Stomach (tissue), 19 donors: ENCODE measurements at places on chromosomes 6 and 20. TPM values are rescaled to one million over a fixed set of nuclear protein-coding genes. Genes with fewer than 3 reads are reported as not detected.

GRCh38 chr6:12356983-12357972 lies 67.1 kb downstream of the EDN1 start:
- DNase-seq, result no peak

Gene NHLRC1
- not detected for total RNA-seq

- DNase-seq, result no peak
Measured at GRCh38 chr6:169883316-169883715, 131.9 kb downstream of the ERMARD start.

GRCh38 chr6:35197196-35197595 lies 16.6 kb upstream of the SCUBE3 start:
- no peak for DNase-seq

Gene PI16
- not detected for total RNA-seq

DNA sequence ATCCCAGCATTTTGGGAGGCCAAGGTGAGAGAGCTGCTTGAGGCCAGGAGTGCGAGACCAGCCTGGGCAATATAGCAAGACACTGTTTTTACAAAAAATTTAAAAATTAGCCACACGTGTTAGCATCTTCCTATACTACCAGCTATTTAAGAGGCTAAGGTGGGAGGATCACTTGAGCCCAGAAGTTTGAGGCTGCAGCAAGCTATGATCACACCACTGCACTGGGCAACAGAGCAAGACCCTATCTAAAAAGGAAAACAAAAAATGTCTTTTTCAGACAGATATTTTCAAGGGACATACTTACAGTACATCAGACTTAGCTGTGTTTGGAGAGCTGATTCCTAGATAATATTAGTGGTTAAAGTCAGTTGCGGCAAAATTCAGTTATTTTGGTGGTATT lies 72.9 kb upstream of the XRN2 start:
- DNase-seq, result no peak

- DNase-seq, result peak; percentile 89
Measured at GRCh38 chr20:62382306-62383198, 4.4 kb upstream of the RPS21 start.

Gene HSPA12B
- 6.1 TPM for total RNA-seq

DNA sequence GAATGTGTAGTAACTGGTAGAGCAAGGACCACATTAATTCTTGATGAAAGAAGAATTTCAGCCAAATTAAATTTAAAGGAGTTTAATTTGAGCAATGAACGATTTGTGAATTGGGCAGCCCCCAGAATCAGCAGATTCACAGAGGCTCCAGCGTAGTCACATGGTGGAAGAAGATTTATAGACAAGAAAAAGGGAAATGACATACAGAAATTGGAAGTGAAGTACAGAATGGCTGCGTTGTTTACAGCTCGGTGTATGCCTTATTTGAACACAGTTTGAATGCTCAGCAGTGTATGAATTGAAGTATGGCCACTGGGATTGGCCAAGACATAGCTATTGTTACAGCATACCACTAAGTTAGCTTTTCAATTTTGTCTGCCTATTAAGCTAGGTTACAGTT lies 173.6 kb upstream of the ARG1 start:
- no peak for DNase-seq

Gene PEX3
- 0.58 TPM for total RNA-seq

Gene SCGN
- total RNA-seq, result 3.0 TPM

DNA sequence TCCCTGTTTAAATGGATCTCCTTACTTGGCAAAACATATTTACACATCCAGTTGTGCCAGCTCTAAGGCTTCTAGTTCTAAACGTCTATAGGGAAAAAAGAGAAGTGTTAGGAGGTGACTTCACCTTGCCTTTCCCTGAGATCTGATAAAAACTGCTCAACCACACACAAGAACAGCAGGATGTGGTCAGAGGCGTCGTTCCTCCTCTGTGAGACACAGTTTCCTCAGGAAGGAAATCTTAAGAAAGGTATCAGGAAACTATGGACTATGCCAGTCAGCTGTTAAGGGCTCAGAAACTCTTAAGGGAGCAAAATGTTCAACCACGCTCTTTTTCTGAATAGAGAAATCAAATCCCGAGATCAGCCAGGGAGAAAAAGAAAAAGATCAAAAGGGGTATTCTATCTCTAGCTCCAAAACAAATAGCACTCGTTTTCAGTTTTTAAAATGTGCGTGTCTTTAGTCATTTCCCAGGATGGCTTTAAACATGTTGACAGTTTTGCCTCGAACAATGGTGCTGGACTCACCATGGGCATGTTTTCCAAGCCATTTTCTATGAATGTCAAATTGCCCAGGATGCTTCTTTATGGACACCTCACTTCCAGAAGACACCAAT lies 154.5 kb downstream of the HACE1 start:
- peak; percentile 51 for DNase-seq

- DNase-seq, result peak; percentile 84
Measured at GRCh38 chr6:111087106-111087835, at the start of gene SLC16A10. Gene SLC16A10 (plus strand): TSS chr6:111087503. CDS start chr6:111087753, 250 bp downstream.
